ENCODE measurements at places on chromosomes 1 and 21.

GRCh38 chr1:205536759-205537361 lies 32.4 kb downstream of the CDK18 start:
- no peak for DNase-seq

DNA sequence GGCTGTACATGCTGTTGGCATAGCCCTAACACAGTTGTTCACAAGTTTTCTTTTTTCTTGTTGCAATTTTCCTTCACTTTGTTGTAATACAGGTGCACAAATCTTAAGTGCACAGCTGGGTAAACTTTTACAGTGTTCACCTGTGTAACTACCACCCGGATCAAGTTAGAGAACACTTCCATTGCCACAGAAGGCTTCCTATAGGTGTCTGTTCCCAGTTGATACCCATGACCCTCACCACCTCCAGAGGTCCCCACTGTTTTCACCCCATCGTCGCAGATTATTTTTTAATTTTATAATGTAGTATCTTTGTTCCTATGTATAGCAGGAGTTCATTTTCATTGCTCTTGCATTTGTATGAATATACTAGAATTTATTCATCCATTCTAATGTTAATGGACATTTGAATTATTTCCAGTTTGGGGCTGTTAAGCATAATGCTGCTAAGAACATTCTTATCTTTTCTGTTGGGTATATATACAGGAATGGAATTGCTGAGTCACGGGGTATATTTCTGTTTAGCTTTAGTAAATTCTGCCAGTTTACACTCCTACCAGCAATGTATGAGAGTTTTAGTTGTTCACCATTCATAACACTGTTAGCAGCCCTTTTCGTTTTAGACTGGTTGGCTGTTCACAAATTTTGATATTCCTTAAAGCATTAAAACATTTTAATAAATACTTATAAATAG lies 16.4 kb downstream of the SPRTN start:
- DNase-seq = no peak

DNA sequence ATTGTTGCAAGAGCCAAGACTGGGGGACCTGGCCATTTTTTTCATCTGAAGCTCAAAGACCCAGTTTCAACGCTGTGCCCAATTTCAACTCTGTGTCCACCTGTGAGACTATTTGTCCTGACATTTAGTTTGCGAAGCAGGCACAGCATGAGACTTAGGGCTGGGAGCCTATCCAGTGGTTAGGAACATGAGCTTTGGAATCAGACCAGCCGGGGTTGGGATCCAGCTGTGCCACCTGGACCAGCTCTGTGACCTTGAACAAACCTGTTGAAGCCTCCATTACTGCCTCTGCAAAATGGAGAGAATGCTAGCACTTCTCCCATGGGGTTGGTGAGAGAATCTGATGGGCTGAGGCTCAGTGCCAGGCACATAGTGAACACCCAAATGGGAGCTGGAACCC lies 206.1 kb upstream of the TMEM51 start:
- DNase-seq = no peak

DNA sequence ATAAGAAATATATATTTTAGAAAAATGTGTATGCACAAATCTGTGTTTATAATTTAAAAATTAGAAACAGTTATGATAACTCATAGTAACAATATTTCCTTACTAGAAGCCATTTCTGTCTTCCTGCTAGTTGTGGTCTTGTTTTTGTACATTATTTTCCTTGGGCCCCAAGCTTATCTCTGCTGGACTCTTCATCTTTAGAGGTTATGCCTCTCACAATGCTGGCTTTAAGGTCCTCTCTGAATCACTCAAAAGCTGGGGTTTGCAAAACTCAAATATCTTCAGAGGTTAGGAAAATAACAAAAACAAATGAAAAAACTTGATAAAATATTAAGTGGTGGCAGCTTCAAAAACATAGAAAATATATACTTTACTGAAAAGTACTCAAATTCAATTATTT lies 133.8 kb downstream of the PTPRC start:
- DNase-seq = no peak

DNA sequence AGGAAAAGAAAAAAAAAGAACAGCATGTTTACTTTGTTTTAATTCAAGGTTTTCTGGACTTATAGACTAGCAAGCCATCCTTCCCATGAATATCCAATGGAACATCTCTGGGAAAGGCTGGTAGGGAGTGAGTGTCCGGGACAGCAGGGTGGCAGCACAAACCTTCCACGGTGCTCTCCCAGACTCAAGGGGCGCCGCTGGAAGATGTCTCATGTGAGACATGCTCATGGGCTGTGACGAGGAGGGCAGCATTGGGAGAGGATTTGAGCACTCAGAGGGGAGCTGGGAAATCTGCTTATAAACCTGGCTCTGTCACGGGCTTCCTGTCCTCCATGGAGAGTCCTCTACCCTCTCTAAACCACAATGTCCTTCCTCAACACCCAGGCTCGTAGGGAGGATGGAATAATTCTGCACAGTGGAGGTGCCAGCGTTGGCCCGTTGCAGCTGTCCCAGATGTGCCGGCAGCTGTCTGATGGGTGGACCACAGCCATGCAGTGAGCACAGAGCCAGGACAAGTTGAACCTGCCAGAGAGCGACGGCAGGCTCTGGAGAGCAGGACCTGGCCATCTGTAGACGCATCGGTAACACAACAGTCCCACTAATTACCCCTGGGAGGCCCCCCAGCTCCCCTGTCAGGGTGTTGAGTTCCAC lies 100.1 kb upstream of the IGSF21 start:
- DNase-seq = no peak

DNA sequence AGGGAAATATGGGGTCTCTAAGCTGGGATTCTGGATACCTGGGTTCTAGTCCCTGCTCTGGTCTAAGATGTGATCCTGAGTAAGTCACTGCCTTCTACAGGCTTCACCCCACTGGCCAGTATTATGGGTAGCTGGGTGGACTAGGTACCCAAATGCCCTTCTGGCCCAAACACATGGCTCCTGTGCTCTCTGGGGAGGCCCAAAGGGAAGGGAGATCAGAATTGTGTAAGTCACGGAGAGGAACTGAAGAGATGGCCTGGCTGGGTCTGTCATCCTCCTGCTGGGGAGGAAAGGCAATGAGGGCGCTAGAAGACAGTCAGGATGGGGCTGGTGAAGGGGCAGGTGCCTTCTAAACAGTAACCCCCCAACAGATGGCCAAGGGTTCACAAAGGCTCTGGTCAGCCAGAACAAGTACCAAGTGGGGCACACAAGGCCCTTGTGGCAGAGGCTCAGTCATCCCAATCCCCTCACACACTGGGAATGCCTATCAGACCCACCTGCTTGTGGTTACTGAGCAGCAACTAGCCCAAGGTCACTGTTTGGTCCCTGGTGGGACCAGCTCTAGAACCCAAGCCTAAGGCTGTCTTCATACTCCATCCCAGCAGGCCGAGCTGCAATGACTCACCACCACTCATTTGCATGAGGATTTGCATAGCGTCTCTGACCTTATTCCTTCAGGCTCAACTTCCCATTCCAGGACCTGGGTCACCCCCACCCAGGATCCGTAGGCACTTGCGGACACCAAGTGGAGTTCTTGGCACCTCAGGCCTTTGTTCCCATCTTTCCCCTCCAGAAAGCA lies 9.2 kb downstream of the MEF2D start:
- DNase-seq = no peak

DNA sequence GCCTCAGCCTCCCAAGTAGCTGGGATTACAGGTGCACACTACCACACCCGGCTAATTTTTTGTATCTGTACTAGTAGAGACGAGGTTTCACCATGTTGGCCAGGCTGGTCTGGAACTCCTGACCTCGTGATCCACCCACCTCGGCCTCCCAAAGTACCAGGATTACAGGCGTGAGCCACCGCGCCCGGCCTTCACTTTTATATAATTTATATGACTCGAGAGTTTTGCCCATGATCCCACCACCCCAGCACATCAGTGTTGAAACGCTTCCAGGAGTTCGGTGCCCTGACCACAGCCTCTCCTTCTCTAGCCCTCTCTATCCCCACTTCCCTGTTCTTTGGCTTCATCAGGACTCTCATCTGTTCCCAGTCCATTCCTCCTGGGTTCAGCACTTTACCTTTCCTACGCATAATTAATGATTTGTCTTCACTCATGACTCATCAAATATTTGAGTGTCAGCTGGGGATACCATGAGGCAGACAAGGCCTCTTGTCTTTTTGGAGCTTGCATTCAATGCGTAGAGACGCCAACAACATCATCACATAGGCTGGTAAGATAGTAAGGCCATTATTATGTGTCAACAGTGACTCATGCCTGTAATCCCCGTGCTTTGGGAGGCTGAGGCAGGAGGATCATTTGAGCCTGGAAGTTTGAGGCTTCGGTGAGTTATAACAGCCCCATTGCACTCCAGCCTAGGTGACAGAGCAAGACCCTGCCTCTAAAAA lies 1.4 kb downstream of the PMF1 start:
- DNase-seq = no peak

DNA sequence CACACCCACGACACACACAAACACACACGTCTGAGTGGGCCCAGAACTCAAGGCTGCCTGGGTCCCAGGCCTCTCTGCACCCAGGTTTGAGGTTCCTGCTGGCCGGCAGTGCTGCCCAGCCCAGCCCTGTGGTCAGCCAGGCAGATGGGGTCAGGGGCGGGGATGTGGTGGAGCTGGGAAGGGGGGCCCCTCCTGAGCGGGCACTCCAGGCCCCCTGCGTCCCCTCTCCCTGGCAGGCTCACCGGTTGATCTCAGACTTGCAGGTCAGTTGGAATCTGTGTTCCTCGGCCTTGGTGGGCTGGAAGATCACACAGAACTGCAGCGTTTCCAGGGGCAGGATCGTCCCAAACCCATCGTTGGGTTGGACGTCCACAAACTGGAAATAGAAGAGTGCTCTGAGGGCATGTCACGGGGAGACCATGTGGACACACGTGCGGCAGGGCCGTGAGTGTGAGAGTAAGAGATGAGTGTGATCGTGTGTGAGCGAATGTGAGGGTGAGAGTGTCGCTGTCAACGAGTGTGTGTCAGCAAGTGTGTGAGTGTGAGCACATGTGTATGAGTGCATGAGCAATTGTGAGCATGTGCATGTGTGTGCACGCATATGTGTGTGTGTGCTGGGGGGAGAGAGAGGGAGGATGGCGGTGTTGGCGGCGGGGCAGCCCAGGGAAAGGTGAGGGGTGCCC lies 19.7 kb upstream of the TMEM52 start:
- DNase-seq = no peak

All from DMS79 (cell line).